Cardiac muscle cell (in vitro differentiated cells and primary cell): ENCODE measurements at places on chromosomes 3 and 15. TPM values are rescaled to one million over a fixed set of nuclear protein-coding genes. Genes with fewer than 3 reads are reported as not detected.

GRCh38 chr3:35946121-35946853, 307.0 kb downstream of the ARPP21 start:
- no peak overlapping the region for H3K27ac ChIP-seq
- no peak overlapping the region for H3K4me3 ChIP-seq
- DNase-seq, result peak; percentile 50
- H3K4me1 ChIP-seq, result no peaks in the 10 kb centered on the region

DNA sequence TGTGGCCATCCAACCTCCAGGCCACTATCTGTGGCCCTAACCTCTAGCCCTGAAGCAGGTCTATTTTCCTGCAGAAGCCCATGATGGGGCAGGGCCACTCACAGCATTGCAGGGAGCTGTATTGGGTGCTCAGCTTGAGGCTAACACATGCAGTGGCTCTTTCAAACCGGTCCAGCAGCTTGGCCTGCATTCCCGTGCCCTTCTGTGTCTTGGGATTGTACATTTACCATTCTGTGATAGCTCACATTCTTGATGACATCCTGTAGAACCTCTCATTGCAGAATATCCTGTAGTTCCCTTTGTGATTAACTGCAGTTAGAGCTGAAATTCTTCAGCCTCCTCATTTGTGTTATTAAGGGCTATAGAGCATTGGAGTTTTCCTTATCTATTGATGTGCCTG, 60.8 kb upstream of the ANKRD34C start:
- peaks cover 3% of the 10 kb centered on the region for H3K27me3 ChIP-seq
- no peak overlapping the region for H3K4me3 ChIP-seq
- H3K27ac ChIP-seq, result no peak overlapping the region
- no peaks in the 10 kb centered on the region for H3K36me3 ChIP-seq

DNA sequence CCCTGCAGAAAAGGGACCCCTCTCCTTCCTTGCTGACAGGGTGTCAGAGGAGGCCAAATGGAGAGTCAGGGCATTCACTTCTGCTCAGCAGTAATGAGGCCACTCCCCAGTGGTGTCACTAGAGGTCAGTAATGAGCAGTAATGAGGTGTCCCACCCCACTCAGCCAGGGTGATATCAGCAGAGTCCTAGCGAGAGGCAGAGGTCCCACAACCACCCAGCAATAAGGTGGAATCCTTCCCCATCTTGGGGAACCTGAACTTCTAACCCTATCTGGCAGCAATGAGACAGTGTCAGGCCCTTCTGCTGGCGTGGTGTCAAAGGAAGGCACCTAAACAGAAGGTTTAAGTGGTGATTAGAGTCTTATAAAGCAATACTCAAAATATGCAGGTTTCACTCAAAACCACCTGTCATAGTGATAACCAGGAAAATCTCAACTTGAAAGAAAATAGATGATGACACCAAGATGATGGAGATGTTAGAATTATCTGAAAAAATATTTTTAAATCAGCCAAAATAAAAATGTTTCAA, 12.9 kb downstream of the OCA2 start:
- peak; percentile 65 for DNase-seq
- H3K4me1 ChIP-seq, result no peaks in the 10 kb centered on the region
- no peaks in the 10 kb centered on the region for H3K27me3 ChIP-seq
- H3K27ac ChIP-seq, result no peak overlapping the region
- H3K36me3 ChIP-seq, result no peaks in the 10 kb centered on the region

DNA sequence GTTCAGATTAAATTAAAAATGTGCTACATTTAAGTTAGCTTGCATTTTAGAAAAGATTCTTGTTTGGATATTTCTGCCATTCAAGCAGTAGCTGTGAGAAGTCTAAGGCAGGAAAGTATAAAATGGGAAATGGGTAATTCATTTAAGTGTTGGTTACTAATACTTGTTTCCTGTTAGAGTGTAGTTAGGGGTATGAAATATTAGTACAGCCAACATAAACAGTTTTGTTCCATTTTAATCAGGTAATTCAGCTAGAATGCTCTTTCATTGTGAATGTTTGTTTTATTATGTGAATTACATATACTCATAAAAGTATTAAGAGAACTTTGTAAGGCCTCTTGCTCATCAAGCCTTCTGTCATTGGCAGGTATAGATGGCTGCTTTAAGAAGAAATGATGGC, 19.9 kb downstream of the TATDN2 start:
- H3K36me3 ChIP-seq, result peaks cover 8% of the 10 kb centered on the region
- no peak for DNase-seq
- no peak overlapping the region for H3K27ac ChIP-seq
- H3K4me1 ChIP-seq, result peaks cover 7% of the 10 kb centered on the region
- no peaks in the 10 kb centered on the region for H3K27me3 ChIP-seq
- no peak overlapping the region for H3K4me3 ChIP-seq

DNA sequence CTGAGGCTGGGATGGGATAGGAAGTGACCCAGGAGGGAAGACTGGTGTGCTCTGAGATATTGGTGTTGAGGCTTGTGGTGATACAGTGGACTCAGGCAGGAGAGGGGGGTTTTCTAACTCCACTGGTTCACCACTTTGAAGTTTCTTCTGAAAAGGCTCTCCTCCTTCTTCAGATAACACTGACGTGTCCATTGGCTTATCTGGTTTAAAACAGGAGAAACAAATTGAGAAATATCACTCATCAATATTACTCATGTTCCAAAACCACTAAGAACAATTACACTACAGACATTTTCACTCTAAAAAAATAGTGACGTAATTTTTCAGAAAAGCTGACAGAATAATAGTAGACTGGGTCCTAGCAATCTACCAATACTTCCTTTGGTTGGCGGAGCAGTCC, 23.1 kb downstream of the TP53BP1 start:
- peaks cover 64% of the 10 kb centered on the region for H3K36me3 ChIP-seq
- peak; percentile 57 for DNase-seq
- H3K27ac ChIP-seq, result no peak overlapping the region
- no peak overlapping the region for H3K4me3 ChIP-seq
- H3K4me1 ChIP-seq, result no peaks in the 10 kb centered on the region

DNA sequence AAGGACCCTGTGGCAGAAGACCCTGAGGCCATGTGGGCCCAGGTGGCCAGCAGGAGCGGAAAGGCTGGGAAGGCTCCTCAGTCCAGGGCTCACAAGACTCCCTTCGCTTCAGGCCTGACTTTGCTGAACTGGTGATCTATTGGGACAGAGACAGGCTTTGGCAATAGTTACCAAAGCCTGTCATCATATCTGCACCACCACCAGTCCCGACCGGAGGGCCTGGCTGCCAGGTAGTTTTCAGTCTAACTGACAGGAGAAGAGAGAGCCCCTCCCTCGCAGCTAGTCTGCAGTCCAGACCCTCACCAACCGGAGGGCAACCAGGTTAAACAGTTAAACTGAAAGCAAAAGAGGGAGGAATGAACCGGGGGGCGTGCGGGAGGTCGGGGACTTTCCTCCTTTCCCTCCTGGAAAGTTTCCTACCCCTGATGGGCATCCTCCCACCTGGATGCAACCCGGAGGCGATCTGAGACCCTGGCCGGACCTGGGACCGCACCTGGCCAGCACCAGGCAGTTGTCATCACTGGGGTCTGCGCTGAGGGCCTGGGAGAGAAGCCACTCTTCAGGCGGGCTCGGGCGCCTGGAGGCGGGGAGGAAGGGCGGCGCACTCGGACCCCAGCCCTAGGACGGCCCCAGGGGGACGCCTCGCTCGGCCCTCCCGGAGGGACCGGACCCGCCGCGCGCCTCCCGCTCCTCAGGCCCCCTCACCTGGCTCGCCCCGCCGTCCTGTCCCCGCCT, 435 bp downstream of the RAB27A start:
- H3K4me1 ChIP-seq, result peaks cover 16% of the 10 kb centered on the region
- DNase-seq, result peak; percentile 66
- H3K27ac ChIP-seq, result peak overlapping the region; percentile 87

DNA sequence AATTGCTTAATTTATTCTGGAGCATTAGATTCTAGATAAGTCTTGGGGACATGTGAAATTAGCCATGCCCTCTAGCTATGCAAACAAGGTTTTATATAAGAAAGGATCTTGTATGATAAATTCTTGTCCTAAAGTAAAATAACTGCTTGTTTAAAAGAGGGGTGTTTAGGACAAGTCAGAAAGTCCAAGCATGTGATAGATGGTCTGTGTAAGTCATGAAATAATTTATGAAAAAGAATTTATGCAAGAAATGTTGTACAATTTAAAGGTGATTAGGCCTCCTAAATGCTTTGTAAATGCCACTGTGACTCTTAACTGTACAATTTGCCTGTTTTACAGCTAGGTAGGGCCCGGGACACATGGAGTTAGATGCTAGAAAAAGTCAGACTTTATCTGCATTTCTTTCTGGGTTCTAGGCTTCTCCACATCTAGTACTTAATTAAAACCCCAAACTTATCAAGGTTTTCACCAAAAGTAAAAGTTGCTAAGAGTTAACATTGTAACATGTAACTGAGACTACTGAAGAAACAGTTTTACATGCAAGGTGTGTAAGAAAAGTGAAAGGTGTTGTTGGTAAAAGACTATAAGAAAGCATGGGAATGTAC, 13.2 kb downstream of the LINS1 start:
- peak; percentile 1 for DNase-seq
- no peaks in the 10 kb centered on the region for H3K36me3 ChIP-seq
- no peaks in the 10 kb centered on the region for H3K4me1 ChIP-seq
- no peaks in the 10 kb centered on the region for H3K27me3 ChIP-seq
- H3K4me3 ChIP-seq, result no peak overlapping the region

- H3K27ac ChIP-seq, result no peak overlapping the region
- no peak overlapping the region for H3K4me3 ChIP-seq
- peaks cover 5% of the 10 kb centered on the region for H3K4me1 ChIP-seq
These were observed 564.5 kb upstream of the ZNF717 start for GRCh38 chr3:76349715-76350480.

GRCh38 chr3:52044869-52045619, 11.3 kb downstream of the DUSP7 start:
- H3K4me1 ChIP-seq, result peaks cover 29% of the 10 kb centered on the region
- H3K4me3 ChIP-seq, result no peak overlapping the region
- no peak overlapping the region for H3K27ac ChIP-seq

- H3K36me3 ChIP-seq, result no peaks in the 10 kb centered on the region
- H3K4me1 ChIP-seq, result no peaks in the 10 kb centered on the region
- no peaks in the 10 kb centered on the region for H3K27me3 ChIP-seq
- DNase-seq, result peak; percentile 30
- no peak overlapping the region for H3K4me3 ChIP-seq
- H3K27ac ChIP-seq, result no peak overlapping the region
These were observed 335.6 kb downstream of the TUSC7 start for GRCh38 chr3:117045143-117045542.

DNA sequence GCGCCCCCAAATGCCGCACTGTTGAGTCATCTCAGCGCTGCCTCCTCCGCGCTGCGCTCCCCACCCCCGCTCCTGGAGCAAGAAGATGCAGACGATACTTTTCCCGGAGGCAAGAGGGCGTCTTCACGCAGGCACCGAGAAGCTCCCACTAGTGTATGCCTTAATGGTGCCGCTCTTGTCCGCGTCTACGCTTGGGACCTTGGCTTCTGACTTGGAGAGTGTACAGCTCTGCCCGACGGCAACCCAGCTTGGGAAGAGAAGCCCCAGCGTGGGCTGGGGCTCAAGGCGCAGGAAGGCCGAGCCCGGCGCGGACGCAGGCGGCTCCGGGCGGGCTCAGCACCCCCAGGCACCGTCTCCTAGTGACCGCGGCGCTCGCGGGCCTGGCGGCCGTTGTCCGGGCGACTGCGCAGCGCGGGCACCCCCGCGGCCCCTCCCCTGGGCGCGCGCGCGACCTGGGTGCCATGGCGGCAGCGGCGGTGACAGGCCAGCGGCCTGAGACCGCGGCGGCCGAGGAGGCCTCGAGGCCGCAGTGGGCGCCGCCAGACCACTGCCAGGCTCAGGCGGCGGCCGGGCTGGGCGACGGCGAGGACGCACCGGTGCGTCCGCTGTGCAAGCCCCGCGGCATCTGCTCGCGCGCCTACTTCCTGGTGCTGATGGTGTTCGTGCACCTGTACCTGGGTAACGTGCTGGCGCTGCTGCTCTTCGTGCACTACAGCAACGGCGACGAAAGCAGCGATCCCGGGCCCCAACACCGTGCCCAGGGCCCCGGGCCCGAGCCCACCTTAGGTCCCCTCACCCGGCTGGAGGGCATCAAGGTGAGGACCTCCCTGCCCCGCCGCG, at the start of gene P4HTM:
Gene P4HTM (plus strand): TSS at position 446 of the 840 bp plus-strand sequence. CDS start 16 bp downstream, at position 462.
- peaks cover 11% of the 10 kb centered on the region for H3K4me1 ChIP-seq
- DNase-seq, result peak; percentile 77
- H3K27ac ChIP-seq, result peak within 1 kb of the TSS; percentile 86

DNA sequence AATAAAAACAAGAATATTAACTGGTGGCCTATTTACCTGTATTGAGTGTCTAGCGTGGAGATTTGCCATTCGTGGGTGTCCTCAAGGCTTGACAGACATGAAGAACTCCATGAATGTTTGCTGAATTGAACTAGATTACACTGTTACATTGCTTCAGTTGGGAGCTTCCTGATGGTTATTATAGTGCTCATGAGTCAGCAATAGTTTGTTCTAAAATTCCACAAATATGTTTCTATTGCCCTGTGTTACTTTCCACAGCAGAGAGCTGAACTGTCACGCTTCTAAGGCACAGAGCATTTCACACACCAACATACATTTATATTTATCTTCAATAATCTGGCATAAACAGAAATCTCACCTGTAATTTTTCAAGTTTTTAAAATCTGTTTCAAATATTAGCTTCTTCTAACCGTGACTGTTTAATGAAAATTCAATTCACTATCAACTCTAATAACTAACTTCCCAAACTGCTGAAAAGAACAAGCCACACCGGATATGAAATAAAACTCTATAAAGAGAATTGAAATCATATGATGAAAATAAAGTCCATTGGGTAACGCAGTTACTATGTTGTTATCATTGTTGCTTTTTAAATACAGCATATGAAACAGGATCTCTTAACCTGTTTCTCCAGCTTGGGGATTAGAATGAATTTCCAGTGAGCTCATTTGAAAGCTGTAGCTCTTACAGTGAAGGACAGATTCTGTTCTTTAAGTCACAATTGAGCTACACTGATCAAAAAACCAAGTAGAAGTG, 61.2 kb upstream of the MCF2L2 start:
- peaks cover 42% of the 10 kb centered on the region for H3K27me3 ChIP-seq
- H3K4me3 ChIP-seq, result no peak overlapping the region
- H3K4me1 ChIP-seq, result no peaks in the 10 kb centered on the region

- DNase-seq, result no peak
- H3K4me3 ChIP-seq, result no peak overlapping the region
- peaks cover 5% of the 10 kb centered on the region for H3K36me3 ChIP-seq
- H3K27me3 ChIP-seq, result no peaks in the 10 kb centered on the region
- H3K27ac ChIP-seq, result no peak overlapping the region
- peaks cover 11% of the 10 kb centered on the region for H3K4me1 ChIP-seq
These were observed 2.1 kb upstream of the POLR2M start for GRCh38 chr15:57704441-57704840.

GRCh38 chr15:68330416-68330815, 52.9 kb downstream of the FEM1B start:
- DNase-seq, result no peak
- no peaks in the 10 kb centered on the region for H3K36me3 ChIP-seq
- H3K27me3 ChIP-seq, result no peaks in the 10 kb centered on the region
- no peak overlapping the region for H3K27ac ChIP-seq
- no peaks in the 10 kb centered on the region for H3K4me1 ChIP-seq
- no peak overlapping the region for H3K4me3 ChIP-seq

The ACKR4 gene
- not detected in 2 replicates for polyA plus RNA-seq

The PCLAF gene
- polyA plus RNA-seq, result 59.9 and 73.5 TPM in 2 replicates

The CLASP2 gene
- polyA plus RNA-seq, result 38.7 and 65.6 TPM in 2 replicates

The ZNF662 gene
- polyA plus RNA-seq, result 0.04 TPM in 1 of 2 replicates, not detected in the other
